ENCODE measurements at places on chromosomes 12 and 14.
A peak's percentile ranks its signal among the peaks of the same experiment; 100 is the strongest.

DNA sequence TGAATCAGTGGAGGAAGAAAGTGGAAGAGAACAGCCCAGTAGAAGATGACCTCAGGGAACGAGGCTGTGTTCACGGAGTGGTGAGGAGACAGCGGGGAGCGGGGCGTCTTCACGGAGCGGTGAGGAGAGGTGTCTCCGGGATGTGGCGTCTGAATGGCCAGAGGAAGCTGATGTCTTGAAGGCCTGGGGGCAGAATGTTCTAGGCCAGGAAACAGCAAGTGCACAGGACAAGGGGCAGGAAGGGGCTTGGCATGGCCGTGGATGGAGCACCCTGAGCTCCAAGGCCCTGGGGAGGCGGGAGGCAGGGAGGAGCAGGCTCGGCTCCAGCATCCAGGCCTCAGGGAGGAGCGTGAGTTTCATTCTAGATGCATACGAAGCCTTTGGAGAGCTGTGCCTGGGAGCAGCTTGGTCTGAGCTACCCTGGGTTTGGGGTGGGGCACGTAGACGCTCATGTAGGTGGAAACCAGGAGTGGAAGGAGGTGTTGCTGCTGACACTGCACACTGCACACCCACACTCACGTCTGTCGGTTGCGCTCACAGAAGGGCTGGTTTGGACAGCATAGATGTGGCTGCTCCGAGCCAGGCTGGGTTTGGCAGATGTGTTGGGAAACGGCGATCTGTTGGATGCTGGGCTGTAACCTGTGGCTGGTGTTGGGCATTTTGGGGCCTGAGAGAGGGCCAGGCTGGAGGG lies 131.6 kb downstream of the ADGRD1 start:
- DNase-seq, result no peak
- H3K4me3 ChIP-seq, result no peak overlapping the region
- no peaks in the 10 kb centered on the region for H3K27me3 ChIP-seq
- no peak overlapping the region for H3K27ac ChIP-seq
- no peaks in the 10 kb centered on the region for H3K36me3 ChIP-seq

- no peak for DNase-seq
- no peak overlapping the region for H3K27ac ChIP-seq
- H3K4me3 ChIP-seq, result no peak overlapping the region
Measured at GRCh38 chr14:76083796-76084765, 67.6 kb upstream of the GPATCH2L start.

DNA sequence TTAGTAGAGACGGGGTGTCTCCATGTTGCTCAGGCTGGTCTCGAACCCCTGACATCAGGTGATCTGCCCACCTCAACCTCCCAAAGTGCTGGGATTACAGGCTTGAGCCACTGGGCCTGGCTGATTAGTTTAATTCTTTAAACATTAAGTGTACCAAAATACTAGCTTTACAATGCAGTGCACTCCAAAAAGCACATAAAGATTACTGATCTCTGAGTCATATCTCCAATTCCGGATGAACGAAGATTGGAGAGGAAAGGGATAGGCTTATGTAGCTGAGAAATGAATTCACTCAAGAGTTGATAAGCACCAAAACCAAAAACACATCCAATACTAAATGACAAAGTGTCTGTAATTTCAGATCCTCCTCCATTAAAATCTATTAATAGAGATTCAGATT lies 15.1 kb downstream of the NAV3 start:
- no peak for DNase-seq
- H3K4me3 ChIP-seq, result no peak overlapping the region
- no peaks in the 10 kb centered on the region for H3K27me3 ChIP-seq
- no peaks in the 10 kb centered on the region for H3K4me1 ChIP-seq
- H3K36me3 ChIP-seq, result no peaks in the 10 kb centered on the region
- H3K27ac ChIP-seq, result peak overlapping the region; percentile 64

GRCh38 chr12:53703756-53704155 lies 23.5 kb downstream of the CALCOCO1 start:
- H3K36me3 ChIP-seq, result no peaks in the 10 kb centered on the region
- H3K27me3 ChIP-seq, result peaks cover 79% of the 10 kb centered on the region
- H3K27ac ChIP-seq, result no peak overlapping the region
- H3K4me1 ChIP-seq, result no peaks in the 10 kb centered on the region
- no peak for DNase-seq
- H3K4me3 ChIP-seq, result no peak overlapping the region

- no peaks in the 10 kb centered on the region for H3K36me3 ChIP-seq
- H3K27me3 ChIP-seq, result no peaks in the 10 kb centered on the region
- H3K4me1 ChIP-seq, result no peaks in the 10 kb centered on the region
Measured at GRCh38 chr12:113880326-113880725, 85.8 kb downstream of the RBM19 start.

DNA sequence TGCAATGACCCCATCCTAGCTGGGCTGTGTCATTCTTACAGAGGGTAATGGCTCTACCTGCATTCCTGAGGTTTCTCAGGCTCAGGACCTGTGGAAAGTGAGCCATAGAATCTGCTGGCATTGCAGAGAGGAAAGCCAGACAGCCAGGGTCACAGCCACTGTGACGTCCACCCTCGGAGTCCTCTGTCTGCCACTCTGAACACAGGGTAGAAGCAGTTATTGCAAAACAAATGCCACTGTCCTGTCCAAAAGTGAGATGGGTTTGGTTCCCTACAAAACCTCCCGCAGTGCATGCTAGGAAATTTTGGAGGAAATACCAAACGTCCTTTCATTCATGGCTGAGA lies 37.8 kb downstream of the TNFAIP2 start:
- H3K27me3 ChIP-seq, result no peaks in the 10 kb centered on the region
- no peaks in the 10 kb centered on the region for H3K36me3 ChIP-seq
- H3K27ac ChIP-seq, result no peak overlapping the region
- DNase-seq, result no peak
- no peak overlapping the region for H3K4me3 ChIP-seq

- peak; percentile 87 for DNase-seq
- H3K27me3 ChIP-seq, result no peaks in the 10 kb centered on the region
- H3K36me3 ChIP-seq, result peaks cover 80% of the 10 kb centered on the region
Measured at GRCh38 chr12:117025481-117026151, 73.6 kb downstream of the TESC start.

- DNase-seq, result peak; percentile 68
- no peaks in the 10 kb centered on the region for H3K36me3 ChIP-seq
- no peak overlapping the region for H3K27ac ChIP-seq
- no peak overlapping the region for H3K4me3 ChIP-seq
- H3K27me3 ChIP-seq, result peaks cover 59% of the 10 kb centered on the region
Measured at GRCh38 chr12:94149781-94150239, 1.4 kb downstream of the PLXNC1 start.

DNA sequence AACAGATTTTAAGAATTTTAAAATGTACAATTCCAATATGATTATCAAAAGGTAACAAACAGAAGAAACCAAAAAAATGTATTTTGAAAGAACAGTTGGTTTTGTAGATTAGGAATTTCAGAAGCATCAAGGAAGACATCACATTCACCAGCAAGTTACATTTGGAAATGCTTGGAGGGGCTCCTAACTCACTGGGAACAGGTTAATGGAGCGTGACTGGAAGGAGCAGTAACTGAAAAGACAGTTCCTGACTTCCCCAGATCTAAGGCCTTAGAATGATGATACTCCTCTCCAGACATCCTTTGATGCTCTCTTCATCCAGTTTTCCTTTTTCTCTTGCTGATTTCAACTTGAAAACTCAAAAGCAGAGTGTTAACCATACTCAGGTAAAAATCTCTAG lies 220.0 kb upstream of the EGLN3 start:
- peaks cover 3% of the 10 kb centered on the region for H3K27me3 ChIP-seq
- H3K4me1 ChIP-seq, result no peaks in the 10 kb centered on the region
- H3K36me3 ChIP-seq, result no peaks in the 10 kb centered on the region
- no peak overlapping the region for H3K4me3 ChIP-seq

DNA sequence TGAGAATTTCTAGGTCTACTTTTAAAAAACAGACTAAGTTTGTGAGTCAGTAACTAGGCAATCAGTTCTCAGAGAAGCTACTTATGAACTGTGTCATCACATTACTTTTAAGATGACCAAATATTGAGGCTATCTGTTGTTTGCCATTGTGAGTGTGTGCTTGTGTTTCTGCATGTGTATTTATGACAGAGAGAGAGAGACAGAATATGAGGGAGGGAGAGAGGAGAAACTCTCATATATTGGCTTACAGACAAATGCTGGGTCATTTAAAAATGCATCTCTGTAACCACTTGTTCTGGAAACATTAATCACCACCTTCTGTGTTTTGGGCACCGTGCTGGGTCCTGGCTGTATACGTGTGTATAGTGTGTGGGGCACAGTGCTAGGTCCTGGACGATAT lies 161.5 kb upstream of the FRMD6 start:
- peak overlapping the region; percentile 53 for H3K27ac ChIP-seq
- no peak for DNase-seq
- H3K4me3 ChIP-seq, result no peak overlapping the region
- no peaks in the 10 kb centered on the region for H3K36me3 ChIP-seq
- H3K27me3 ChIP-seq, result no peaks in the 10 kb centered on the region

DNA sequence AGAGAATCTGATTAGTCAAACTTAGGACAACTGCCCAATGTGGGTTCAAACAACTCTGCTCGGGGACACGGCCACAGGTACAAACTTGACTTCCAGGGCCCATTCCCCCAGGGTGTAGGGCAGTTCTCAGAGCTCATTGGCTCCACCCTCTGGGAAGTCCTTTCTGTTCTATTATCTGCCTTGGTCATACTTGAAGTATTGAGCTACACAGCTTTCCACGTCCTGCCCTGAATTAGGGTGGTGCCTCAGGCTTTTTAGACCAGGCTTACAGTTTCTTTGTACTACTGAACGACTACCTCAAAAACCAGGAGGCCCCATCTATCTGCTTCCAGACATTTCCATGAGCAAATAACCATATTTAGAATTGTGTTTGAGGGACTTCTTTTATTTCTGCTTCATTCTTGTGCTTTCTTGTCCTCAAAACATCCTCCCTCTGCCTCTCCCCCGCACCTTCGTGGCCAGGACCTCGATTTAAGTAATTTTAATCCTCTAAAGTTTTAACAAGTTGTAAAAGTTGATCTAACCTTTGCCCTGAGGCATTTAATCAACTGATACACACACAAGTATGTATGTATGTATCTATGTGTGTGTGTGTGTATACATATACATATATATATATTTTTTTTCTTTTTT lies 281.7 kb upstream of the AMIGO2 start:
- H3K36me3 ChIP-seq, result no peaks in the 10 kb centered on the region
- H3K4me3 ChIP-seq, result no peak overlapping the region
- H3K27me3 ChIP-seq, result peaks cover 10% of the 10 kb centered on the region
- no peak overlapping the region for H3K27ac ChIP-seq
- DNase-seq, result no peak

- H3K27me3 ChIP-seq, result no peaks in the 10 kb centered on the region
- H3K36me3 ChIP-seq, result no peaks in the 10 kb centered on the region
- no peak overlapping the region for H3K4me3 ChIP-seq
- no peak overlapping the region for H3K27ac ChIP-seq
- no peaks in the 10 kb centered on the region for H3K4me1 ChIP-seq
- no peak for DNase-seq
Measured at GRCh38 chr14:52219488-52220084, 47.9 kb upstream of the PTGDR start.

DNA sequence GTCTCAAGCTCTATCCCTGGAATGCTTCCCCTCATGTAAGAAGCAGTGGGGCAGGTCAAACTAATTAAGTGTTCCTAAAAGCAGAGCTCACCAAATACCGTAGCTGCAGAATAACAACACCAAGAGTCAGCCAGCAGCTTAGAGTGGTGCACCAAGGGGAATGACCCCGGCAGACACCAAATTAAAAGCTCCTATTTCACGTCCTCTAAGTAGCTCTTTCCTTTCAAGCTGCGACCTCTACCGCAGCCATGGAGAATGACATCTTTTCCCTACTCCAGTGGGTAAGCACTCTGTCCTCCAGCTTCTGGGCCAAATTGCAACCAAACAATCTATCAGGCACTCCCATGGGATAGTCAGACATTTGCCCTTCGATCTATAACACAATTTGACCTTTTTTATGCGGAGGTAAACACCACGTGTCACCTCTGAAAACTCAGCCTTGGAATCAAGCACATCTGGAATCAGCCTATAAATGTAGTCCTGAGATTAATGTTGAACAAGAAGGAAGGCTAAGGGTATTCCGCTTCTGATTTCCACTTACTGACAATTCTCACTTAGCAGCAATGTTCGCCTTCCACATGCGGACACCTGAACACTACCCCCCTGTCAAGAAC lies 67.6 kb upstream of the CDKN3 start:
- no peaks in the 10 kb centered on the region for H3K36me3 ChIP-seq
- H3K27me3 ChIP-seq, result no peaks in the 10 kb centered on the region
- H3K4me1 ChIP-seq, result no peaks in the 10 kb centered on the region
- DNase-seq, result no peak

DNA sequence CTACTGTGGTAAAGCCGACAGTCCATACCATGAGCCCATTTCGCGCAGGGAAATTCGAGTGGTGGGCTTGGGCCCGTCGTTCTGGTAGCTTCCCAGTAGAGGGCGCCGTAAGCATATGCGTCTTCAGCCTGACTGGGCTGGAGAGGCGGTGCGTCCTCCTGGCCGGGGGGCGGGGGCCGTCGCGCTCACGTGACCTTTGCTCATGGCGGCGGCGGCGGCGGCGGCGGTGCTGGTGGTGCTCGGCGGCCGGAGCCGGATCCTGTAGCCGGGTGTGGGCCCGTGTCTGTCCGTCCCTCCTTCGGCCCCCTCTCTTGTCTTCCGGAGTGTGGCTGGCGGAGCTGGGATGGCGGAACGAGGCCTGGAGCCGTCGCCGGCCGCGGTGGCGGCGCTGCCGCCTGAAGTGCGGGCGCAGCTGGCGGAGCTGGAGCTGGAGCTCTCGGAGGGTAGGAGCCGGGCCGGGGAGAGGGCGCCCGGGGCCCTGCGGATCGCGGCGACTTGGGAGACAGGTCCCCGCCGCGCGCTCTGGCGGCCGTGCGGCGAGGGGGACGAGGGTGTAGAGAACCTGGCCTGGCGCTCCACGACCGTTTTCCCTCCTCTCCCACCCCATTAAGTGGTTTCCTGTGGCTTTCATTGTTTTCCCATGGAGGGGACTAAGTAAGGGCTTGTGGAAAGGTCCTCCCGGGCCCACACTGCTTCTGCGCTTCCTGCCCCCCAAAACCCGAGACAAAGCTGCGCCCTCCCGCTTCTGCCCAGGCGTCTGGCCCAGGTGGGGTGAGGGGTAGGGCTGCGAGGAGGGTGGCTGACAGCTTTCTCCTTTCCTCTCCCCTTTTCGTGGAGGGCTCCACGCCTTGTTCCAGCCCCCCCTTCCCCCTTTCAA lies at the start of gene DIP2B:
DIP2B (plus strand) TSS at position 188 of the 877 bp plus-strand sequence; CDS start at position 344, 156 bp downstream.
- H3K27me3 ChIP-seq, result no peaks in the 10 kb centered on the region
- DNase-seq, result peak; percentile 96
- peak within 1 kb of the TSS; percentile 81 for H3K27ac ChIP-seq
- H3K36me3 ChIP-seq, result no peaks in the 10 kb centered on the region

GRCh38 chr12:56160193-56160763 lies 2.1 kb downstream of the MYL6 start:
- peaks cover 28% of the 10 kb centered on the region for H3K4me1 ChIP-seq
- no peaks in the 10 kb centered on the region for H3K27me3 ChIP-seq
- DNase-seq, result no peak
- peak overlapping the region; percentile 87 for H3K4me3 ChIP-seq
